ENCODE measurements at places on chromosomes 7 and 10.

GRCh38 chr7:108109221-108109908 lies 20.8 kb downstream of the LAMB4 start:
- DNase-seq, result no peak

DNA sequence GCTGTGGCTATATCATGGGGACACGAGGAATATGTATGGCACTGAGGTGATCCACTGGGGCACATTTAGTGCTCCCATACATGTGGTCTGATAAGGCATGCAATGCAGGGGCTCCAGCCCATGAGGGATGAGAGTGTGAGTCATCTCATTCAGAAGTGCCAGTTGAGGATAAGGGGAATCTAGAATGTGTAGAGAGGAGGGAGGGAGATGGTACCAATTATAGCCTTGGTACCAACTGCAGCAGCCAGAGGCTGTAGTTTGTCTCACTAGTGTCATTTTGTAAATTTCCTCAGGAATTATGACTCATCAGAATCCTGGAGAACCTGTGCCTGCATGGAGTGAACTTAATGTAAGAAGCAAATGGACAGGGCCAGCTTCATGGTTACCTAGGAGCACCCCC lies 46.2 kb downstream of the LAMB4 start:
- no peak for DNase-seq

DNA sequence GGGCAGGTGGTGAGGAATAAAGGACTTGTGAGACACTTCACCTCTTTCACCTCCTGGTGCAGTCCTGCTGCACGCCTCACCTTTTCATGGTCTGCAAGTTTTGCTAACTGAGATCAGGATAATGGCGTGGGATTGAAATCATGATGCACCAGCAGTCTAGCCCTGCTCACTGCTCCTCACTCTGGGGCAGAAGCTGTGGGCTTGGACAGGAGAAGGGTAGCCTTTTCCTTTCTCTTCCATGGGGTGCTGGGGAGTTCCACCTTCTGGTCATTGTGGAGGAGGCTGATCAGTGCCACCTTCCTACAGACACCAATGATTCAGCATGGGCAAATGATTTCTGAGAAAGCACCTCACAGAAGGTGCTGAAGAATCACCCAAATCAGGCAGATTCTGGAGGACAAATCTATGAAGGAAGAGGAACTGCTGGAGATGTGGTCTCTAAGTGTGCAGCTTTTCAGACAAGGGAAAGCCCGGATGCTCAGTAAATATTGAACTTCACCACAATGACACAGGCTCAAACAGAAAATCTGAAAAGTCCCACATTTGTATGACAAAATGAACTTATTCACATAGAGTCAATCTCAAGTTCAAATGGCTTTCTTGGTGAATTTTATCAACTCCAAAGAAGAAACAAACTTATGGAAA lies 19.7 kb downstream of the MBL2 start:
- no peak for DNase-seq

- DNase-seq, result no peak
These were observed 39.7 kb upstream of the DIP2C start for GRCh38 chr10:729213-729612.

- no peak for DNase-seq
These were observed 12.5 kb downstream of the ITGB8 start for GRCh38 chr7:20343205-20343604.

- DNase-seq, result no peak
These were observed 510.2 kb upstream of the ZWINT start for GRCh38 chr10:56871160-56871668.

DNA sequence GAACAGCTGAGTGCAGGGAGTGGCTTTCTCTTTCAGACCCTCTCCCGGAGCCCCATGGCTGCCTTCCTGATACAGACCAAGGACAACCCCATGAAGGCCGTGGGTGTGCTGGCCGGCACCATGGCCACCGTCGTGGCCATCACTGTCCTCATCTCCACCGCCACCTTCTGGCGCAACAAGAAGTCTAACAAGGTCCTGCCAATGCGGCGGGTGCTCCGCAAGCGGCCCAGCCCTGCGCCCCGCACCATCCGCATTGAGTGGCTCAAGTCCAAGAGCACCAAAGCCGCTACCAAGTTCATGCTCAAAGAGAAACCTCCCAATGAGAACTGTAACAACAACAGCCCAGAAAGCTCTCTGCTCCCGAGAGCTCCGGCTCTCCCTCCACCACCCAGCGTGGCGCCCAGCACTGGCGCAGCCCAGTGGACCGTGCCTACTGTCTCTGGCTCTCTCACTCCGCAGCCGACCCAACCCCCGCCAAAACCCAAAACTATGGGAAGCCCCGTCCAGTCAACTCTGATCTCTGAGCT lies 11.2 kb downstream of the LRIT2 start:
- no peak for DNase-seq

Data from CD8-positive, alpha-beta T cell (primary cell).